Tibial nerve (tissue), 4 donors: ENCODE measurements at places on chromosomes 5 and 9. TPM values are rescaled to one million over a fixed set of nuclear protein-coding genes. Genes with fewer than 3 reads are reported as not detected.

- H3K27me3 ChIP-seq = no peaks in the 10 kb centered on the region
- DNase-seq = no peak
- no peaks in the 10 kb centered on the region for H3K4me1 ChIP-seq
Observed at GRCh38 chr5:90944116-90944515, 385.5 kb downstream of the ADGRV1 start.

Gene GPR151
- total RNA-seq = not detected

DNA sequence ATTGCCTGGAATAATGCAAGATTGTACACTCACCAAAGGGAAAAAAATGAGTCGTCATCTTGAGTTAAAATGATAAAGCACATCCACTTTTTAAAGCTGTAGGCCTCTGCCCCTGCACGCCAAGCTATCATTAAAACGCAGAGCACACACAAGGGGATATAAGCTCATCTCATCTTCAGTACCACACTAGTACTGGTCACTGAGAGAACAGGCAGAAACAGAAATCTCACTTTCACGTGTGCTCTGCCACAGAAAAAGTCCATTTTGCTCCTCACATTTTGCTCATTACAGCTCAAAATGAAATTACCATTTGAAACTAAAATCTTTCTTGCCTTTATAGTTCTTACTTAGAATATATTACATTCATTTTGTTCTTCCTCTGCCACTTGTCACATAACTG, 99.2 kb upstream of the SLC30A5 start:
- H3K27me3 ChIP-seq = no peaks in the 10 kb centered on the region
- H3K4me1 ChIP-seq = no peaks in the 10 kb centered on the region
- no peak overlapping the region for H3K4me3 ChIP-seq

Gene IRX1
- 2.4 TPM for total RNA-seq

DNA sequence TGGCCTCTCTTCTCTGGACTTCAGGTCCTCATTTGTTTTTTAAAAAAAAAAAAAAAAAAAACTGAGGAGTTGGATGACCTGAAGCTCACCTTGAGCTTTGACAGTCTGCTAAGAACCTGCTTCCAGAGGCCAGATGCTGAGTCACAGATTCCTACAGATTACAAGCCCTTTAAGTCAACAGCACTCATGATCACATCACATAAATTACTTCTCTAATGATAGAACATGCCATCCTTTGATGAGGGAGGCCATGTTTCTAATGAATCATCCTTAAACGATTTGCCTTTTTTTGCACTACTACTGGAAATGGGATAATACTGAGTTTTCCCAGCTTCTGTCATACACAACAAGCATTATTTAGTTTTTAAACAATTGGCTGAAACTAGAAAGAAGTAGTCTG, 34.2 kb upstream of the MYOT start:
- H3K4me1 ChIP-seq = no peaks in the 10 kb centered on the region
- no peaks in the 10 kb centered on the region for H3K27me3 ChIP-seq
- DNase-seq = no peak
- H3K27ac ChIP-seq = no peak overlapping the region
- H3K36me3 ChIP-seq = no peaks in the 10 kb centered on the region

- H3K27me3 ChIP-seq = no peaks in the 10 kb centered on the region
- no peak overlapping the region for H3K27ac ChIP-seq
- H3K4me1 ChIP-seq = peaks cover 4% of the 10 kb centered on the region
Observed at GRCh38 chr9:126942399-126942798, 27.8 kb downstream of the RALGPS1 start.

Gene TBC1D9B
- 165 TPM for total RNA-seq

DNA sequence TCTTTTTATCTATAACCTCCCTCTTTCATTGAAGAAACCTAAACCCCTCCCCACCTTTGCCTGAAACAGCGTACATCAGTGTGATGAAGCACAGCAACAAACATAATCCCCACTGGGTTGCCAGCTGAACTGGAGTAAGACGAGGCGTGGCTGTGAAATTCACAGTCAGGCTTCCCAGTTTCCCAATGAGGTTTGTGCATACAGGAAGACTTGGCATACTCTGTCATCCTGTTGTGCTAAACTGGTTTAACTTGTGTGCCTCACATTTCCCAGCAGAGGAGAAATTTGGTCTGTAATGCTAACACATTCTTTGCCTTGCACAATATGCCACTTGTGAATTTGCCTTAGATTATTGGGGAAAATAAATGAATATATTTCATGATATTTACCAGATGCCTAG, 121.5 kb downstream of the SV2C start:
- H3K4me1 ChIP-seq = no peaks in the 10 kb centered on the region
- no peaks in the 10 kb centered on the region for H3K27me3 ChIP-seq
- H3K4me3 ChIP-seq = no peak overlapping the region
- no peak overlapping the region for H3K27ac ChIP-seq

GRCh38 chr9:89664896-89665329, 60.1 kb downstream of the GADD45G start:
- peaks cover 31% of the 10 kb centered on the region for H3K4me1 ChIP-seq
- H3K27me3 ChIP-seq = no peaks in the 10 kb centered on the region
- H3K36me3 ChIP-seq = no peaks in the 10 kb centered on the region
- H3K4me3 ChIP-seq = no peak overlapping the region
- no peak overlapping the region for H3K27ac ChIP-seq

GRCh38 chr5:139635606-139636206, 12.4 kb upstream of the CXXC5 start:
- peak overlapping the region; percentile 6 for H3K27ac ChIP-seq
- H3K4me1 ChIP-seq = peaks cover 46% of the 10 kb centered on the region
- H3K27me3 ChIP-seq = no peaks in the 10 kb centered on the region
- H3K4me3 ChIP-seq = no peak overlapping the region
- peaks cover 1% of the 10 kb centered on the region for H3K36me3 ChIP-seq
- peak; percentile 76 for DNase-seq

DNA sequence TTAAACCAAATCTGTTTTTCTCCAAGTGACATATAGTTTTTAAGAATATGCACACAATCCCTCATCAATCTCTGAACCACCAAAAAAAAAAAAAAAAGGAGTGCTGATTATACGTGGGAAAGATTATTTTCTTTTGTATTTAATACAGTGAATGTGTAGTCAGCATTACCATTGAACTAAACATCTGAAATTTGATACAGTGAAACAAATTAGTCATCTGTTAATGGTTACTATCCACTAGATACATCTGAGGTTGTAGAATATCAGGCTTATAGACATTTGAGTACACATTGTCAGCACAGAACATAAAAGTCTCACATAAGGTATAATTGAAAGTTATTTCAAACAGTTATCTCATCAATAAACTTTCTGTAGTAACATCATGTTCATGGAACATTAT, 87.0 kb downstream of the SLF1 start:
- no peak for DNase-seq
- H3K27ac ChIP-seq = no peak overlapping the region
- no peaks in the 10 kb centered on the region for H3K27me3 ChIP-seq
- no peak overlapping the region for H3K4me3 ChIP-seq
